ENCODE measurements at places on chromosomes 4 and X.

GRCh38 chr4:11494232-11494631, 65.5 kb upstream of the HS3ST1 start:
- DNase-seq: no peak

GRCh38 chr4:87045234-87045558, 110.4 kb downstream of the AFF1 start:
- DNase-seq: no peak

DNA sequence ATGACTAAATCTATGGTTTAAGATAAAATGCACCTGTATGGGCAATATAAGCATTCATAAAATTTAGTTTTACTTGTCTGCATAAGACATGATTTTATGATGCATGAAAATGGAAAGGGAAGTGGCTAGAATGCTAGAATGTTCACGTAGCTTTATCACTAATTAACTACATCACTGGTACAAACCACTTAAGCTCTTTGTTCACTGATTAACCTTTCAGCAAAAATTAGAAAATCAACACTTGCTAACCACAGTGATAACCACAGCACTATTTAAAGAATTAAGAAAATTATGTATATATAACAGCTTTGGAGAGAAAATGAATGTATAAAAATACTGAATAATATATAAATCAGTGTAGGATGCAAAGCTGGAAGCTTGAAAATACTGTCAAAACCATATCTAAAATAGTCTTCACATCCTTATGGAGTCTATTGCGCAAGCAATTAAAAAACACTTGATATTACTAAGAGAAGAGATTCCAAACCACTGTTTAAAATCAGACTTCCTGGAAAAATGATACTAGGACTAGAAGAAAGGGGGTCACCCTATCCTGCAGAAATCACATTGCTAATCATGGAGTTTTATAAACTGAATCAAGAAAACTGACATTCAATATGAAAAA, 51.9 kb downstream of the EFHC2 start:
- DNase-seq: no peak

GRCh38 chr4:163611784-163612445, 117.4 kb downstream of the TMA16 start:
- no peak for DNase-seq

GRCh38 chr4:19698961-19699360, 552.7 kb upstream of the SLIT2 start:
- DNase-seq: no peak

DNA sequence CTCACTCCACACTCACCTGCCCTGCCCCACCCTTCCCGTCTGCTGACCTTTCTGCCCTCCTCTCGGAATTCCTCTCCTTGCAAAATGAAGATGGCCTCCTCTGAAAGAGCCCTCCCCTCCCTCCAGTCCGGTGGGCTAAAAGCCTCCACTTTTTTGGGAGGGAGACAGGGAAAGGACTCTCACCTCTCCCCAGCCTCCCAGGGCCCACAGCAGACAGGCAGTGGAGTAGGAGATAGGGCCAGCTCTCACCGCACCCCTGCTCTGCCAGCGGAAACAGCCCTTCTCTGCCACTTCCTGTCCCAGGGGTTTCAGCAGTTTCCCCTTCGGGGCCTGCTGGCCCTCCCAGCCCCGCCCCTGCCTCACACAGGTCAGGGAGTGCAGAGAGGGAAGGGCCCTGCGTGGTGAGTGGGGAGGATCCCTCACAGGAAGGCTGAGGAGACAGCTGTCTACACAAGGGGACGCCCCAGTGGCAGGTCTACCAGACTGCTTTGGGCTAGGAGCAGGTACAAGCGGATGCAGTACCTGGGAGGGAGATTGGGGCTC, 18.2 kb downstream of the ELF4 start:
- DNase-seq: no peak

DNA sequence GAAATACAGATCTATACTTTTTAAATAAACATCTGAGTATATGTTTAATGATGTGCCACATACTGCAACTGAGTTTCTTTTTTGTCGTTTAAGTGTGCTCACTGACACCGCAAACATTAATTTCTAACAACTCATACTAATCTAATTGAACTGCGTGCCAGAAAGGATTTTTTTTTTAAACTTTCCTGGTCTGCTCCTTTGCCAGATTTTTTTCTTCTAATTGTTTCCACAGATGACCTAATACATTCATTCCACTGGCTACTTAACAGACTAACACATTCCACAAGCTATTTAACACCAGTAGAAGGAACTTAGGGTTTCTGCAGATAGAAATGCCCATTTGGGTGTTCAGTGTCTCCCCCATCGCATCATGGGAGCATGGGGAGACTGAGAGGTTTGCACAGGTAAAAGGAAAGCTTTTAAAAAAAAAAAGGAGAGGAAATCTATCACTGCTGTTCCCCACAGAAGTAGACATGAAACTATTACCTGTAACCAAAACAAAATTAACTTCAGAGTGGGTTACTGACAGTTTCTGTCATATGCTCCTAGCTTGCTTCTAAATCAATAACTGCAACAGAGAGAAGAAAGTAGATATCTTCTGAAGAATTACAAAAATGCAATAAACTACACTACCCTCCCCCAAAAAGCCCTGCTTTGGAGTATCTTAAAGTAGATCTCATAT, 31.6 kb downstream of the SH3KBP1 start:
- no peak for DNase-seq

DNA sequence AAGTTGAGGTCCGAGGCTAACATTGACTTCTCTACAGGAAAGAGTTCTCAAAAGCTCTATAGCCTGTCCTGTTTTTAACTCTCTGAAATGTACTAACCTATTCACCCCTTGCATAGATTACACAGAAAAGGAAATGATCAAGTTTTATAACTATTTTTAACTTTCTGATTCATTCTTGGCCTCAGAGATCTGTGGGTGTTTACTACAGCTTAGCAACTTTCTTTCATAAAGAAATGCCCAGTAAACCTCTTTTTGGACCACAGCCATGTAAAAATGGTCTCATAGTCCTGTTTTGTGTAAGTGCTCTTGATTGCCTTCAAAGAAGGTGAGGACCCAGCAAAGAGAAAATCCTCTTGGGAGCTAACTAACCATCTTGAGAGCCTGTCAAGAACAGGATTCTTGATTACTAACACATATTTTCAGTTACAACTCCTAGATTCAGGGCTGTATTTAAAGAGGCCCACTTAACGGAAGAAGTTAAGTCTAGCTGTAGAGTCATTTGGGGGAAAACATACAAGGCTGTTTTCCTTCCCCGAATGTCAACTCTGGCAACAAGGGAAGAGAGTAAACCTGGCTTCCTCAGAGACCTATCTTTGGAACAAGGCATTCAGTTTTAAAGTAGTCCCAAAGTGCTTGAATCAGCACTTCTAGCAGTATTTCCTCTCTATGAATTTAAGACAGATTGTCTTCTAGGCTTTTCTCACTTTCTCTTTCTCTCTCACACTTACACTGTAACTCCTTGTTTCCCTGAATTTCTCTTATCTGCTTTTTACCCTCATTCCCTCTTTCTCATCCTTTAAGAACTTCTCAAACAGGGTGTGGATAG, 78.2 kb downstream of the IL21 start:
- DNase-seq: no peak

DNA sequence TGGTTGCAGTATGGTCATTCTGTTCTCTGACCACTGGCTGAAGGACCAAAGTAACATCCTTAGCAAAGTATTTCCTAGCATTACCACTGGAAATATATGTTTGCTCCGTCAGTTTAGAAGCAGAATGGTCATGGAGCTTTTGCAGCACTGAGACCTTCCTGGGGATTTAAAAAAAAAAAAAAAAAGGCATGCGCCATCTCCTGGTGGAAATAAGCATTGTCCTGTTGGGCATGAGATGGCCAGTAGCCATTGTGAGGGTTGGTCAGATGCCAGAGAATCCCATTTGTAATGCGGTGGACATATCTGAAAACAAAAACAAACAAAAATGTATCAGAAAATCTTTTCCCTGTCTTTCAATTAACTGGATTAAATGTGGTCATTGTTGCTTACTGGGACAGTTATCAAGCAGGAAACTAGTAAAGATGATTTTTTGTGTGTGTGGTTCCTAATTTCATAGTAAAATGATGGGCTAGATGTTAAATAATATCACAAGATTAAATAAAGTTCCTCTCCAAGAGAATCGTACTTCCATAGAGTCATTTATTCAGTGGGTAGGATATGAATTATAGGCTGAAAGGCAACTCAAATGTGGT, 139.6 kb downstream of the SOWAHB start:
- DNase-seq: no peak

DNA sequence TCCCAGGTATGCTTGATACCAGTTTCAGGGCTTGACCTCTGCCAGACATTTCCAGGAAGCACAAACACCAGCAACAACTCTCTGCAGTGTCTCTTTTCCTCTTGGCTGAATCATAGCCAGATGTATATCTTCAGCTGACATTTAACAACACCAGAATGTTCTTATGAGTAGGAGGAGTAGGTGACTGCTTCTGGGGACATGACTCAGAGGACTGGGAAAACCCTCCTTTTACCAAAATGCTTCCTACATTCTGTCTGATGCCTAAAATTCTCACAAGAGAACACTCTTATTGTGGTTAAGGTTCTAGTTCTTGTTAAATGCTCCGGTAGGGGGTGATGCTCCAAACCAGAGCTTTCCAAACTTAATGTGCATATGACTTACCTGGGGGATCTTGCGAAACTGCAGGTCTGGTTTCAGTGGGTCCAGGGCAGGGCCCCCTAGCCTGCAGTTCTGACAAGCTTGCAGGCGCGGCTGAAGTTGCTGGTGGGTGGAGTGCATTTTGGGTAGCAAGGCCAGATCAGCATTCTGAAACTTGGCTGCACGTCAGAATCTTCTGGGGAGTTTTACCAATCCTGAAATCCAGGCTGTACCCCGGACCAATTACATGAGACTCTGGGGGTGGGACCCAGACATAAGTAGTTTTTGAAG, 329.3 kb upstream of the RPS6KA3 start:
- no peak for DNase-seq

DNA sequence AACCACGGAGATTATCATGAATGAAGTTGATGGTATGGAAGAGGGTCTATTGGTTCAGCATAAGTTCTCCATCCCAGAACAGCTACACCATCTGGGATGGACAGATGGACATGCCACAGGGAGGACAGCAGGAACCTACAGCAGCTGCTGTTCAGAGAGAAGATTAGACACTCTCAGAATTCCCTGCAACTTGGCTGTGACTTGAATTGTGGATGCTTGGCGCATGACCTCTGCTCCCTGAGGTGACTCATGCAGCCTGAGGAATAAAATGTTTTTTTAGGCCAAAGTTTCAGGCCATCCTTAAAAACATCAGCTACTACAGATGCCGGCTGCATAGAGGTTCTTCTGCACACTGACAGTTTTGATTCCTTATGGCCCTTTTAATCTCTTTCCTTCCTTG, 97.3 kb downstream of the RS1 start:
- no peak for DNase-seq

DNA sequence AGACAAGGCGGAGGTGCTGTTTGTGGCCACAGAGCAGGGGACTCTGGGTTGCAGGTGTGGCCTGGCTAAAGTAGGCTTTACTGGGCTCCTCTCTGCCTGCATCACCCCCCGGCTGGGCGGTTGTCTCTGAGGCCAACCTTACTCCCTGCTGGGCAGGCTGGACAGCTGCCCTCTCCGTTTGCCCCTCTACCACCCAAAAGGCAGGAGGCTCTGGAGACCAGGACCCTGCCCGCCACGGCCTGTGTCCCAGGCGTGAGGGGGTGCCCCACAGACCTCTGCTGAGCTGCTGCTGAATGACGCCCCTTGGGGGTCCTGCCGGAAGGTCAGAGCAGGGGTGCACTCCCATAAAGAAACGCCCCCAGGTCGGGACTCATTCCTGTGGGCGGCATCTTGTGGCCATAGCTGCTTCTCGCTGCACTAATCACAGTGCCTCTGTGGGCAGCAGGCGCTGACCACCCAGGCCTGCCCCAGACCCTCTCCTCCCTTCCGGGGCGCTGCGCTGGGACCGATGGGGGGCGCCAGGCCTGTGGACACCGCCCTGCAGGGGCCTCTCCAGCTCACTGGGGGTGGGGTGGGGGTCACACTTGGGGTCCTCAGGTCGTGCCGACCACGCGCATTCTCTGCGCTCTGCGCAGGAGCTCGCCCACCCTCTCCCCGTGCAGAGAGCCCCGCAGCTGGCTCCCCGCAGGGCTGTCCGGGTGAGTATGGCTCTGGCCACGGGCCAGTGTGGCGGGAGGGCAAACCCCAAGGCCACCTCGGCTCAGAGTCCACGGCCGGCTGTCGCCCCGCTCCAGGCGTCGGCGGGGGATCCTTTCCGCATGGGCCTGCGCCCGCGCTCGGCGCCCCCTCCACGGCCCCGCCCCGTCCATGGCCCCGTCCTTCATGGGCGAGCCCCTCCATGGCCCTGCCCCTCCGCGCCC, 920 bp downstream of the HTT-AS start:
- DNase-seq: peak; percentile 91

GRCh38 chr4:79408063-79408462, at the start of gene GK2:
TSS of gene GK2 (minus strand) at chr4:79408228. CDS start at chr4:79408200, 28 bp downstream.
- DNase-seq: no peak

GRCh38 chr4:172986114-172986513, 182.5 kb upstream of the GALNT7 start:
- DNase-seq: no peak

- no peak for DNase-seq
These were observed 110.5 kb downstream of the PCDH18 start for GRCh38 chr4:137421796-137422195.

GRCh38 chrX:40047485-40047884, 50.3 kb downstream of the BCOR start:
- no peak for DNase-seq

DNA sequence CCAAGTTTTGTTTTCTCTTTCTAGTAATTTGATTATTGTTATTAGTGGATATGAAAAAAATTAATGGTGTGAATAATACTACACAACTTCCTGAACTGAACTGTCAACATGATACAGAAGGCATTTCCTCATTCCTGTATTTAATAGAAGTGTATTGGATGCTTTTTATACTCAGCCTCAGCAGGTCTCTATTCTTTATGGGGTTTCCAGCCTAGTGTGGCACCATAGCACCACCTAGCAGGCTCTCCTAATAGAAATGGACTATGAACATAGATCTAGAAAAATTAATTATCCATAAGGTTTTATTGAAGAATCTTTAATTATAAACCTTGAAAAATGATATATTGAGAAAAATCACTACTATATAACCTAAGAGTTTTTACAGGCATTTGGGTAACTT, 52.4 kb downstream of the GLRB start:
- no peak for DNase-seq

DNA sequence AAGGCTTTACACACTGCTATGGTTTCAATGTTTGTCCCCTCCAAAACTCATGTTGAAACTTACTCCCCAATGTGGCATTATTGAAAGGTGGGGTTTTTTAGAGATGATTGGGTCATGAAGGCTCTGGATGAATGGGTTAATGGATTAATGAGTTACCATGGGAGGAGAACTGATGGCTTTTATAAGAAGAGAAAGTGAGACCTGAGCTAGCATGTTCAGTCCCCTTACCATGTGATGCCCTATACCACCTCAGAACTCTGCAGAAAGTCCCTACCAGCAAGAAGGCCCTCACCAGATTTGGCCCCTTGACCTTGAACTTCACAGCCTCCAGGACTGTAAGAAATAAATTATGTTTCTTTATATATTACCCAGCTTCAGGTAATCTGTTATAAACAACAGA, 68.9 kb upstream of the CAPN6 start:
- no peak for DNase-seq

- no peak for DNase-seq
These were observed 819 bp downstream of the PDLIM3 start for GRCh38 chr4:185534511-185534865.

GRCh38 chrX:19639056-19639455, 123.7 kb upstream of the MAP3K15 start:
- DNase-seq: no peak
